Stimulated activated CD4-positive, alpha-beta T cell treated with anti-CD3 and anti-CD28 coated beads, Interleukin-1b, Interleukin-23, amount 100 ng/mL, for 1 hour (primary cell): ENCODE measurements at places on chromosomes 3 and 15.

DNA sequence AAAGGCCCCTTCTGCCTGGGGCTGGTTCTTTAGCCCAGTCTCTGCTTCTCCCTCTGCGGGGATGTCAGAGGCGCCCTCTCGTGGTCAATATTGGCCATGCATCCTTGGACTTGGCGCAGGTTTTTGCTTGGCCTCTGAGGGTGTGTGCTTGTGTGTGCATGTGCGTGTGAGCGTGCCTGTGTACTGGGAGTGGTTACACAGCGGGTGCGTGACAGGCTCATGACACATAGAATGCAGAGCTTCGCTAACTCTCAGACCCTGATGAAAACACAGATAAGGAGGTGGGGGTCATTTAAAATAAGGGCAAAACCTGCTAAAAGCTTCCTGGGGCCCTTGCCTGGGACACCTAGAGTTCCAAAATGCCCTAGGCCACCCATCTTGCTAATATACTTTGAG is 160.9 kb downstream of the SMAD6 start:
- peak; percentile 22 for DNase-seq

DNA sequence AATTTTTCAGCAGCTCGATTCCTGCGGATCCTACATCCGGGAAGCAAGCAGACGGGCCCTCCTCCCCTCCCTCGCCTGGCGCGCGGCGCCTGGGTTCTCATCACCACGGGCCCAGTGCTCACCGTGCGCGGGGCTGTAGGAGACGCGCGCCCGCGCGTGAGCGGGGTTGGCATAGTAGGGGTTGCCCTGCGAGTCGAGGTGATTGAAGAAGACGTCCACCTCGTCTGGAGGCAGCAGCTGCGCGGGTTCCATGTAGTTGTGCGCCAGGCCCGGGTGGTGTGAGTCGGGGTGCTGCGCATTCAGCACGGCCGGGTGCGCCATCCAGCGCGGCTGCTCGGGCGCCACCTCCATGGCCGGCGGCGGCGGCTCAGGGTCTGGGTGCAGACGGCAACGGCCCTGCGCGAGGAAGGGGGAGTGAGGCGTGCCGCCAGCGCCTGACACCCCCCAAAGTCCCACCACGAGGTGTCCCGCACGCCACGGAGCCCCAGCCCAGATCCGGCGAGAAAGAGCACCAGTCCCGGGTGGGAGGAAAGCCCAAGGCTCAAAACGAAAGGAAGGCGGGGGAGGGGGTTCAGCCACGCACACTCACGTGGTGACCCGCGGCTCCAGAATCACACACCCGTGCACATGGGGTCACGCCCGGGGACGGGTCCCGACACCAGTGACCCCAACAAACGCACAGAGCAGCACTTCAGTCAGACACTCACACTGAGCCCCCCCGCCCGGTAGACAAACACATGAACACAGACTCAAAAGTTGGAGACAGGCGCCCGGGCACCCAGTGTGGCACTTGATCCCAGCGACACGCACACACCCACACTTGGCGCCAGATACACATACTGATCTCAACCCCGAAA is 6.1 kb downstream of the GATA2 start:
- DNase-seq, result no peak

DNA sequence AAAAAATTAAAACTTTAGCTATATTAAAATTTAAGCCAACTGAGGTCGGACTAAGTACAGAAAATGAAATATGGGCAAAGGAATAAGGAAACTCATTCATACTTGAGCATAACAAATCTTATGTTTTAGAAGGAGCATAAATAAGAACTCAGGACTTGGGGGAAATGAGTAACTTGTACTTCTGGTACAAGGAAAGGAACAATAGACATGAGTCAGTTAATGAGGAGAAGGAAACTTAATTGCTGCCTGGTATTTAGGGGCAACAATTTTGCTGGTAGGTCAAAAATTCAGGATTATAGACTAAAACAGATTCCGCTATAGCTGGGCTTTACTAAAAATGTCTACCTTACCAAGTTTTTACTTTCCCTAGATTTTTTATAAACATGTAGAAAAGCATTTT is 113.1 kb downstream of the MYO5A start:
- no peak for DNase-seq

- DNase-seq, result no peak
Measured at GRCh38 chr3:72178463-72179106, 393.6 kb upstream of the PROK2 start.

GRCh38 chr3:125212509-125213363 is at the start of gene SLC12A8:
Gene SLC12A8 (minus strand): TSS chr3:125212748. CDS start chr3:125211349, 1,399 bp downstream.
- no peak for DNase-seq

- no peak for DNase-seq
Measured at GRCh38 chr3:134348524-134348923, 25.7 kb downstream of the AMOTL2 start.

DNA sequence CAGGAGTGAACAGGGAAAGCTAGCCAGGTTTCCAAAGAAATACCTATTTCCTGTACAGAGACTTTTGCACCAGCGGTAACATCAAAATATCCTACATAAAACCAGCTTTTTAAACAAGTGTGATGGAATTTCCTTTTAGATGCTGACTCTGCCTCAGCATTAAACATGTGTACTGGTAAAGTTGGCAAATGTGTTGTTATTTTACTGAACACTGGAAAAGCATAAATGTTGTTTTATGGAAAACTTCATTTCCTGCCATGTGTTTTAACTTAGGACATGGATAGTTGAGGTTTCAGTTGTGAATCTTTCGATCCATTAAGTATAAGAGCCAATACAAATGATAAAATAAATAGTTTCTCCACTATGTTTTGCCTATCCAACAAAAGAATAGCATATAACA is 15.7 kb downstream of the OXNAD1 start:
- DNase-seq, result no peak

GRCh38 chr3:162956711-162957110 is 1460.1 kb downstream of the OTOL1 start:
- DNase-seq, result no peak

- DNase-seq, result no peak
Measured at GRCh38 chr15:69158201-69158842, 2.1 kb upstream of the GLCE start.

GRCh38 chr15:27847775-27848710 is 251.1 kb downstream of the OCA2 start:
- no peak for DNase-seq

- no peak for DNase-seq
Measured at GRCh38 chr3:186640929-186641328, 730 bp downstream of the FETUB start.

- DNase-seq, result no peak
Measured at GRCh38 chr15:41928637-41929620, 35.1 kb upstream of the SPTBN5 start.

DNA sequence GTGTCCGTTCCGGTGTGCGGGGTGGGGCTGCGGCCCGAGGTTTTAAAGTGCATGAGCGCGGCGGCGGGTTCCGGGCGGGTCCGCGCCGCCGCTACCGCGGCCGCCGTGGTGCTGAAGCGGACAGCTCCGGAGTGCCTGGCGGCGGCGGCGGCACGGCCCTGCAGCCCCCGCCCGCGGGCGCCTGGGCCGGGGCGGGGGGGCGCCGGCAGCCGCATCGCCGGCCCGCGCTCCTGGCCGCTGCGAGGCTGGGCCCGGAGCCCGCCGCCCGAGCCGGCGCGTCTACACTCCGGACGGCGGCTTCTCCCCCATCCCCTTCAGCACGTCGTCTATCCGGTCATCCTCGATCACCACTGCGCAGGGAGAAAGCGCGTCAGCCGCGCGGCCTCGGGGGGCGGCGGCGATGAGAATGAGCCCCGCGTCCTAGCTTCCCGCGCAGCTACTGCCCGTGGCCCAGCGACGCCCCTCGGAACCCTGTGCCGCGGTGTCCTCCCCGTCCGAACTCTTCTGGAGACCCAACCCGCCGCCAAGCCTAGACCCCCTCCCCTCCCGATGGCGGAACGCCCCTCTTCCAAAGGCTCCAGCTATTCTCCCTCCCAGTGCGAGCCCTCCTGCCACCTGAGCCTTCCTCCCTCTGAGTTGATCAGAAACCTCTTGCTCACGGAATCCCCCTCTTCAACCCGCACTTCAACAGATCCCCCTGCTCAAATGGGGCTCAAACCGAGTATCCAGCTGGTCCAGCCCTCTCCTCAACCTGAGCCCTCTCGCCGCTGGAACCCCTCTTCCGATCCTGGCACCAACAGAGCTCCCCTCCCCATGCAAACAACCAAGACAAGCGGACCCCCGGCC is 1.3 kb downstream of the CAMK2N2 start:
- no peak for DNase-seq

- DNase-seq, result no peak
Measured at GRCh38 chr3:128210711-128211110, 57.4 kb downstream of the EEFSEC start.

- no peak for DNase-seq
Measured at GRCh38 chr3:167110901-167111300, 269.2 kb downstream of the ZBBX start.

- no peak for DNase-seq
Measured at GRCh38 chr3:33430061-33430460, 10.1 kb downstream of the UBP1 start.

DNA sequence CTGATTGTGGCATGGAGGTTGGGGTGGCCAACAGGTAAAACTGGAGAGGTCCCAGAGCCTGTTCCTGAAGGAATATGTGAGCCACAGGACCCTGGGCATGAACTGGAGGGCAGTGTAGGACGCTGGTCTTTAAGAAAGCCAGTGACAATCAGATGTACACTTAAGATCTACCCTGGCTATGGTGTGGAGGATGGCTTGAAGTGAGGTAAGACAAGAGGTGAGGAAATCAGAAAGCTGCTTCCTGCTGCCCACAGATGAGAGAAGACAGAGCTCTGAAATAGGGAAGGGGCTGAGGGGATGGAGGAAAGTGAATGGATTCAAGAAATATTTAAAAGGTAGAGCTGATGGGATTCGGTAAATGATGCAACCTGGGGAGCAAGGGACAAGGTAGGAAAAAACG is 22.7 kb upstream of the KLHL6 start:
- DNase-seq, result no peak

GRCh38 chr3:50427217-50427616 is 67.9 kb upstream of the TMEM115 start:
- DNase-seq, result no peak

DNA sequence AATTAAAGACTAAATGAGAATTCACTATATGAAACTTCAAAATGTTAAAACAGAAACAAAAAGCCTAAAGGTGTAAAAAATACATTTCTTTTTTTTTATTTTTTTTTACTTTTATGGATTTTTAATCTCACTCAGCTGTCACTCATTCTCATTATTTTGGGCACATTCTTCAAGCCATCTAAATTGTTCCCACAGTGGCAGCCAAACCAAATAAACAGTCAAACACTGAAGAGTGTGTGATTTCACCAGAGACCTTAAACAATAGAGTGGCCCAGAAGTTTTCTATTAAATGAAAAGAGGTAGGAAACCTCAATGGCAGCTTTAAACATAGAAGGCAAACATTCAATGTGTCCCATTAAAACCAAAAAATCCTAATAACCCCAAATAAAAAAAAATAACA is 616.1 kb downstream of the OTOL1 start:
- DNase-seq, result no peak

DNA sequence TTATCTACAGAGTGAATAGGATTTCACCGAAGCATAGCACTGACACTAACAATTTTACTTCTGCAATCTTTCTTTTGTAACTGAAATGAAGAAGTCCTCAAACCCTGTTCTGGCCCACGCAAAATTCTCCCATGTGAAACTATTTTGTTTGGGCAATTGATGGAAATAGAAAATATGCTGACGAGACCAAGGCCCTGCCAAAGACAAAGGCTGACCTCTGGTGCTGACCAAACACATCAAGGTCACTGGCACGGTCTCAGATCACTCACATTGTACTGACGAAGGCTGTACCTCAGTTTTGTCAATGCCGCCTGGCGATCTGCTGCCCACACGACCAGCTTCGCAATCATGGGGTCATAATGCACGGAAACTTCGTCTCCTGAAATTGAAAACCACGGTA is 58.4 kb upstream of the DCUN1D1 start:
- DNase-seq, result no peak

DNA sequence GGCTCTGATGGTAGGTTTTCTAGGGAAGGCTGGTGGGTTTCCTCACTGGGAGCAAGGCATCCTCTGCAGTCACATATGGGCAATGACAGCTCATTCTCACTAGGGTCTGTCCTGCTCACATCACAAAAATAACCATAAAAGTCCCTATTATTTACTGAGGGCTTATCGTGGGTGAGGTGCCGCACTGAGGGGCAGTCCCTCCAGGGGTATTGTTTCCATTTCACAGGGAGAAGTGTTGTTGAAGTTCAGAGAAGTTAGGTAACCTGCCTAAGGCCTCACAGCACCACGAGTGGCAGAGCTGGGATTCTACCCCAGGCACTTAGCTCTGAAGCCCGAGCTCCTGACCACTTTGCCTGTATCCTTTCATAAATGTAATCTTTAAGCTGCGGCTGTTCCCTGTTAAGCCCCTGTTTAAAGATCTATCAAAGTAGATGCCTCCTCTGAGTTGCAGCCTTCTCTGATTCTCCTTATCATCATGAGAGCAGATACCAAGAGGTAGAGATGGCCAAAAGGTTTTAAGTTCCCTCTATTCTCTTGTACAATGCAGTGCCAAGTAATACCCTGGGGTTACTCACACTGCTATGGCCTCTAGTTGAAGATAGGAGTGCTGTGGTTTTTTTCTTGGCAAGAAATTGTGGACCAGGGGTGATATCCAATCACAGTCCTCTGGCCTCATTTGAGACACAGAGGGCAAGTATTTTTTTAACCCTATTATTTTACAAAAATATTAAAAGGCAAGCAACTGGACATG is 107.0 kb downstream of the RPLP1 start:
- no peak for DNase-seq

DNA sequence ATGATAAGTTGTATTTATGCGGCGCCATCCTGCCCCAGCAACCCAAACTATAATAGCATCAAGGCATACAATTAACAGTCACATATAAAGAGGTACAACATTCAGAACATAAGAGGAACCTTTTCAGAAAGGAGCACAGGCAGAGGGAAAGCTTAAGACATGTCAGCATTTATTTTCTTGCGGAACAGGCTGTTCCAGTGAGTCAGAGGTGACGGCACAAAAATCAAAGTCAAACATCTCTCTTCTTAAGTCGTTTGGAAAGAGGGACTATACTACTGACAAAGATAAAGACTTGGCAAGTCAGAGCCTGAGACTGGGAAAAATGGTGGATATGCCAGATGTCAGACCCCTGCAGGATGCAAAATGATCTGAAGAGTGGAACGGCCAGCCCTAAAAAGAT is 128.4 kb downstream of the CTNNB1 start:
- no peak for DNase-seq

GRCh38 chr3:40129981-40130380 is 179.5 kb upstream of the EIF1B start:
- DNase-seq, result no peak

- DNase-seq, result no peak
Measured at GRCh38 chr3:108145578-108145977, 54.7 kb upstream of the CD47 start.

- DNase-seq, result no peak
Measured at GRCh38 chr15:33780011-33780768, 188.1 kb upstream of the CHRM5 start.
